ENCODE measurements at places on chromosomes 13 and 19.

- DNase-seq, result peak; percentile 34
Observed at GRCh38 chr19:28519952-28520861, 692.7 kb downstream of the UQCRFS1 start.

- no peak for DNase-seq
Observed at GRCh38 chr13:94057618-94058186, 421.8 kb downstream of the DCT start.

- no peak for DNase-seq
Observed at GRCh38 chr19:51916167-51916566, 11.1 kb upstream of the ZNF613 start.

GRCh38 chr19:49861541-49862378 lies 5.6 kb downstream of the PNKP start:
- no peak for DNase-seq

DNA sequence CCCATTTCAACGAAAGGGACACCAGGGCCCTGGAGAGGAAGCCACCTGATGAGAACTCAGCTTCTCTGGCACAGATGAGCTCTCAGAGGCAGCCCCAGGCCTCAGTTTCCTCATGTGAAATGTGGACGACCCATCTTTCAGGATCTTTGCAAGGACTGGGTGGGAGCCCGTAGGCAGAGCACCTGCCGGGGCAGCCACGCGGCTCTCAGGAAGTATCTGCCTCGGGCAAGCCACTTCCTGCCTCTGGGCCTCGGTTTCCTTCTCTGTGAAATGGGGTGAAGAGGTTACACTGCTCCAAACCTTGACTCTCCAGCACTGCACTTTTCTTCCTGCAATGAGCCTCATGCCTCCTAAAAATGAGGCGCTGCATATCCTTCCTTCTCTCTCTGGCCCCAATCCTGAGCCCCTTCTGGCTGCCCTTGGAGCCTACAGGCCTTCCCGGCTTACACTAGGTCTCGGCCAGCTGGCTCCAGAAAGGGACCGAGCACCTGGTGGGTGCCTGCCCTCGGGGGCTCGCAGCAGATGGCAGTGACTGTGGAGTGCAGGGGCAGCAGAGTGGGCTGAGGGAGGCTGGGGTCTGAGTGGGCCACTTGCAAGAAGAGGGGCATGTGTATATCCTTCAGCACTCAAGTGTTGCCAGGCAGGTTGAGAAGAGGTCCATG lies 3.5 kb downstream of the SSBP4 start:
- no peak for DNase-seq

DNA sequence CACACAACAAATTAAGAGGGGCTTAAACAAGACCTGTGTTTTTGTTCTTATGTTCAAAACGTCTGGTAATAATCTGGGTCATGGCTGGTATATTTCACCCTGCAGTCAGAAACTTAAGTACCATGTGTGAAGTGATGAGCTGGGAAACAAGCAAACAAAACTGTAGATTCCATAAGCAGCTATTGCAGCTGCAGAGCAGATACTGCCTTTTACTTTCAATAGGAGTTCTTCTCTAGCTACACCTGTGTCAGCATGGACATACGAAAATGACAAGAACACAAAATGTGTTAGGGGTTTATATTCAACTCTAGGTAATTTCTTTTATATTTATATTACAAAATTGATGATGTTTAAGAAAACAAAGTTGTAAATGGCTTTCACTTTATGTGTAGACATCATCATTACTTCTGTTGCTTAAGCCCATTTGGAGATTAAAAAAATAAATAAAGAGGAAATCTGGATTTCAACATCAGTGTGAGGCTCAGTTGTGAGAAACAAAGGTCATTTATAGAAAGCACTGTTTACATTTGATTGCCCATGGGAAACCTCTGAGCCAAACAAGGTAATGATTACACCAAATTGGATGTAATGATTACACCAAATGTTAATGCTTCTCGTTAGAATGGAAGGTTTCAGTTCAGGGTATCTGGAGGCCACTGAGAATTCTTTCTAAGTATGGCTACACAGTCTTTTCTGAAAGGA lies 451.0 kb upstream of the SLC10A2 start:
- DNase-seq, result no peak

DNA sequence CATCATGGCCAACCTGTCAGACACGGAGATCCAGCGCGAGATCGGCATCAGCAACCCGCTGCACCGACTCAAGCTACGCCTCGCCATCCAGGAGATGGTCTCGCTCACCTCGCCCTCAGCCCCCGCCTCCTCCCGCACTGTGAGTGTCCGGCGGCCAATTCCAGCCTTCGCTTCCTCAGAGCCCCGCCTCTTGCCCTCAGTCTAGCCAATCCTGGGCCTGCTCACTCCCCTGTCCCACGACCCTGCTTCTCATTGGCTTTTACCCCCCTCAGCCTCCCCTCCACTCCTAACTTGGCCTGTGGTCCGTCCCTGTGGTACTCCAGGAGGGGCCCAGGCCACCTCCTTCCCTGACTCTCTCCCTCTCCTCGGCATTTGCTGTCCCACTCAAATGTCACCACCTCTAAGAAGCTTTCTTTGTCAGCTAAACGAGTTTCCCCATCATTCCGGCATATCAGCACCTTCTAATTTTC lies 12.3 kb downstream of the HRC start:
- DNase-seq, result peak; percentile 96

DNA sequence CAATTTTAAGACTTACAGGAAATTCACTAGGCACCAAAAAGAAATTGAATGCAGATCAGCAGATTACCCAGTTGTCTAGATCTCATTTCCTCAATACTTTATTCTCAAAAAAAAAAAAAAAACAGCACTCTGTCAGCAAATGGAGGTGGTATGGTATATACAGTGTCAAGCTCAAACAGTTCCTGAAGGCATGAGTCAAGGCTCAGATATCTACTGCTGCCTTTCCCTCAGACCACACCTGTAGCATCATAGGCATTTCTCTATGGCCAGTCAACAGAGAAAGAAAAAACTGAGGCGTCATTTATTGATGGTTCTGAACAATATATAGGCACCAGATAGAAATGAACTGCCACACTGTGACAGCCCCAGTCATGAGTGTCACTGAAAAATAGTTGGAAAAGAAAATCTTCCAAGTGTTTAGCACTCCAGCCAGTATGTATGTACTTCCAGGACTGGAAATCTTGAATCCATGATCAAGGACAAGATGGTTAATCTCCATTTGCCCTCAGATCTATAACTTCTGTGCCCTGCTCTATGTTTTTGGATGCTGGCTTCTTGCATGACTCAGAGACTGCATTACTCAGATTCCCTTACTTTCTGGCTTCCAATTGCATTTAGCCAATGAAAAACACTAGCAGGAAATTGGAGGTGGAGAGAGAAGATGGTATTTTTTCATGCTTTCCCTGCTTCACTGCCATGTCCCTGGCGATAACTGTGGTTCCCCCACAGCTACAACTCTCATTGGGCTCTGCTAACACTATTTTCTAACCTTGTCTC lies 8.4 kb upstream of the COG3 start:
- DNase-seq, result no peak

DNA sequence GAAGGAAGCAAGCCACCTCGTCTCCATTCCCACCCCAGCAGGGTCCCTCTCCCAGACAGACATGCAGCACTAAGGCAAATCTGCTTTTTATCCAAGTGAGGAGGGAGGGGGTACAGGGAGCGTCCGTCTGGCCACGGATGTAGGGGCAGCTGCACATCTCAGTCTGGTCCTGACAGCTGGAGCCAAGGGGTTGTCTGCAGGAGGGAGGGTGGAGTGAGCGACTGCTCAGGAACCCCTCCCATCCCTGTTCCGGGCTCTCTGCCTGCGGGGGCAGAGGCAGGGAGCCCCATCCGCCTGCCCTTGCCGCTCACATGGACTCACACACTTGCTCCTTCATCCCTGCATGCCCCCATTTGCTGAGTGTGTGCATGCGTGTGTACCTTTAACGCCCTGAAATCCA lies 2.5 kb downstream of the TMEM190 start:
- DNase-seq, result no peak

DNA sequence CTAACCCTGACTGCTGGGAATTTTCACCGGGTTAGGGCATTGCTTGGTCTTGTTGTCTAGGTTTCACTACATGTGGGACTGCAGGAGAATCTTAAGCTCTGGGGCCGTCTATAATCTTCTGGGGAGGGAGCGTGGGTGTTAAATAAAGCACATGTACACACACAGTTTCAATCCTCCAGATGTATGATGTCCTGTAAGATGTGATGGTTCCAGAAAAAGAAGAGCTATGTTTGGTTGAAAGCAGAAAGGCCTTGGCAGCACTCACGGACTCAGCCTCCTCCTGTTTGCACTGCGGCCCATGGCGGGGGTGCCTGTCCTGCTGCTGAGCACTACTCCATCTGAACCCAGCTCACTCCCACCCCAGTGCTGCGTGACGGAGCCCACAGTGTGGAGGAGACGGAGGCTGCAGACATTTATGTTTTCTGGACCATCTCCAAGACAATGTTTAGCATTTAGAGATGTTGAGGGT lies 343.5 kb downstream of the TEX29 start:
- no peak for DNase-seq

DNA sequence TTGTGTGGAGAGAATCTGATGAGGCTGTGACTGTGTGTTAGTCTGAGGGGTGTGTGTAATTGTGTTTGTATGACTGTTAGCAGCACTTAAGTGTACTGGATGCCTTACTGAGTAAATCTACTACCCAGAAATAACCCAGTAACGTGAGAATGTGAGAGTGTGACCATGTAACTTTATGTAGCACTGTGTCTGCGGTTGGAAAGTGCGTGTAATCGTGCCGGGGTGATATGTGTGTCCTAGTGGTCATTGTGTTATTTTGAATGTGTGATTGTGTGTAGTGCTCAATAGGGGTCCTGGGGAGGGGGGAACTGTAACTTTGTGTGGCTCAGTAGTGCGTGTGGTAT lies 550 bp downstream of the ZNF383 start:
- no peak for DNase-seq

DNA sequence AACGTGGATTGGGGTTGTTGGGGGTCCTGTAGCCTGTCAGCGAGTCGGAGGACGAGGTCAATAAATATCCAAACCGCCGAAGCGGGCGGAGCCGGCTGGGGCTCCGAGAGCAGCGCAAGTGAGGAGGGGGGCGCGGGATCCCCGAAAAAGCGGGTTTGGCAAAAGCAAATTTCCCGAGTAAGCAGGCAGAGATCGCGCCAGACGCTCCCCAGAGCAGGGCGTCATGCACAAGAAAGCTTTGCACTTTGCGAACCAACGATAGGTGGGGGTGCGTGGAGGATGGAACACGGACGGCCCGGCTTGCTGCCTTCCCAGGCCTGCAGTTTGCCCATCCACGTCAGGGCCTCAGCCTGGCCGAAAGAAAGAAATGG lies 754 bp upstream of the SIX5 start:
- peak; percentile 67 for DNase-seq

- DNase-seq, result no peak
Observed at GRCh38 chr13:49146950-49147355, 73.2 kb upstream of the MLNR start.

GRCh38 chr19:16482745-16483144 lies 11.0 kb upstream of the EPS15L1 start:
- no peak for DNase-seq

GRCh38 chr19:23996549-23996948 lies 81.9 kb downstream of the ZNF726 start:
- no peak for DNase-seq

GRCh38 chr13:46075811-46076210 lies 23.3 kb upstream of the ZC3H13 start:
- DNase-seq, result no peak

All from Ammon's horn (tissue), 1 donor.